ENCODE measurements at places on chromosomes 13 and 19.
A peak's percentile ranks its signal among the peaks of the same experiment; 100 is the strongest.

DNA sequence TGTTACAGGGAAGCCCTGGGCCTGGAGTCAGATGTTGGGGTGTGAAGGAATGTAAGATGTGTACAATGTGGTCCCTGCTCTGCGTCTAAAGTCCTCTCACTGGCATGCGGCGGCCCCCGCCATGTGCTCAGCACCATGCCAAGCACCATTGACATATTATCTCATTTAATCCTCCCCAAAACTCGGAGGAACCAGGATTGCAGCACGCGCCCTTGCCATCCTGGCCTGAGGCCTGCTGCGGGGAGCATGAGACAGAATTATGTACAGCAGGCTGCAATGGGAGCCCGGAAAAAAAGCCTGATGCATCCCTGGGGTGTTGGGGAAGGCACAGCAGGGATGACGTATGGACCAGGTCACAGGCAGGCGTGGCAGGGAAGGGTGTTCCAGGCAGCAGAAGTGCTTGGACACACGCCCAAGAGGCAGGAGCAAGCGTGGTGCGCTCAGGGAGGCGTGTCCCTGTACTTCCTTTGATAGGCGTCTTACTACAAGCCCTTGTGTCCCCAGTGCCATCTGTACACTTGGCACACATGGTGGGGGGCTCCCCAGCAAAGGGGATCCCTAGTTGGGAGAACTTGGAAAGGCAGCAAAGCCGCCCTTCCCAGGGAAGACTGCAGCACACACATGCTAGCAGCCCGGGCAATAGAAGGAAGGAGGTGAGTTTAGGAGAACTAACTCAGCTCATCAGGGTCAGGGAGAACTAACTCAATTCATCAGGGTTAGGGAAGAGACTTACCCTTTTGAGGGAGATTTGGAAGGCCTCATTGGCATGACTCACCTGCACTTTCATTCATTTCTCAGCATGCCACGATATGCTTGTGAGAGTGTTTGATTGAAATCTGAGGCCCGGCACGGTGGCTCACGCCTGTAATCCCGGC, 3.4 kb downstream of the EVI5L start:
- DNase-seq: no peak

- DNase-seq: peak; percentile 74
Observed at GRCh38 chr19:40609561-40610395, 8.6 kb downstream of the LTBP4 start.

DNA sequence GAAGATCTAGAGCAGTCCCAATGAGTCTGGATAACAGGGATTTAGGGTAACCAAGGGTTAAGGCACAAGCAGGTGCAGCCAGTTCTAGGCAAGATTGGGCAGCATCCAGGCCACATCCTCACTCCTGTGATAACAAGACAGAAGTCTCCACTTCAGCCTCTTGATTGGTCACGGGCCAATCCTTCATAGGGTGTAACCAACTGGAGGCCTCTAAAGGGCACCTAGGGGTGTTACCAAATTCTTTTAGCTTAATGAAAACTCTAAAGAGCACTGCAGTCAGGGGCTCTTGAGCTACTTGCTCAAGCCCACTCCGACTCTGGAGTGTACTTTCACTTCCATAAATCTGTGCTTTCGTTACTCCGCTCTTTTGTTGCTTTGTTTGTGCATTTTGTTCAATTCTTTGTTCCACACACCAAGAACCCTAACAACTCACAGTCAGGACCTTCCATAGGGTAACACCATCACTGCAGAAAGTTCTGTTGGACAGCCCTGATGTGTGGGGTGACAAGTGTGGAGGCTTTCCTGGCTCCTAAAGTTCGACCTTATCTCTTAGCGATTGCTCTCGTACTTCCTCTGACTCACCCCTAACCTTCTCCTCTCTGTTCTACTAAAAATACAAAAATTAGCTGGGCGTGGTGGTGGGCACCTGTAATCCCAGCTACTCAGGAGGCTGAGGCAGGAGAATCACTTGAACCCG, 36.1 kb downstream of the ZSWIM9 start:
- DNase-seq: no peak

DNA sequence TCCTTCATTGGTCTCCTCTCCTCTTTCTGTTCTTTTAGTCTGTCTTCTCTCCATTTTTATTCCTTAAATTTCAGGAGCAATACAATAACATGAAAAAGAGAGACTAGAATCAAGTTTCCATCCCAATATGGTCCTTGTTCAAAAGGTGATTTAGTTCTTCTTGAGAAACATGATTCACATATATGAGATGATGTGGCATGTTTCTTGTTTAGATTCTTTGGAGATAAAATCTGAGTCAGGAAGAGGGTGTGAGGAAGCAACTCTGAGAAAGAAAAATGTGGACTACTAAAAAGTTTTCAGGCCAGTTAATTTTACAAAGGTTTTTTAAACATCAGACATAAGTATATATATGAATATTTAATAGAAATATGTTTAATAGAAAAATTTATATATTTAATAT, 231.4 kb downstream of the OXGR1 start:
- DNase-seq: no peak

Data from activated naive CD4-positive, alpha-beta T cell (primary cell).